Large intestine (tissue), 12 donors: ENCODE measurements at places on chromosomes 12 and 14.
A peak's percentile ranks its signal among the peaks of the same experiment; 100 is the strongest.

DNA sequence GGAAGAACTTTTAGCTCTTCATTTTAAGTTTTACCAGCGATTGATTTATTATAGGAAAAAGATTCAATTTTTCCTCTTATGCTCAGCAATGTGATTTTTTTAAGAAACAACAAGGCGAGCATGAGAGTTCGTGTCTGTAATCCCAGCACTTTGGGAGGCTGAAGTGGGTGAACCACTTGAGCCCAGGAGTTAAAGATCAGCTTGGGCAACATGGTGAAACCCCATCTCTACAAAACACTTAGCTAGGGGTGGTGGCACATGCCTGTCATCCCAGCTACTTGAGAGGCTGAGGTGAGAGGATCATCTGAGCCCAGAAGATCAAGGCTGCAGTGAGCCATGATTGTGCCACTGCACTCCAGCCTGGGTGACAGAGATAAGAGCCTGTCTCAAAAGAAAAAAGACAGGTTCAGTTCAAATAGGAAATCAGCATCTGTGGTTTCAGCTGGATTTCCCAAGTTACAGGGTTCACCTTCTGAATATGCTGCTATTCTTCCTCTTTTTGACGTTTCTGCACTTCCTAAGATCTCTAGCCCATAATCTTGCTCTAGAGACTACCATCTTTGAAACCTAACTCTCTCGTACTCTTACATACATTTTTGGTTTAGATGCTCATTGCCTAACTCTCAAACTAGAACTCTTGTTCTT lies 274.7 kb downstream of the SEC23A start:
- no peaks in the 10 kb centered on the region for H3K27me3 ChIP-seq
- no peak overlapping the region for H3K4me3 ChIP-seq
- H3K27ac ChIP-seq: no peak overlapping the region

GRCh38 chr12:13799574-13799973 lies 181.8 kb downstream of the GRIN2B start:
- no peak overlapping the region for H3K4me3 ChIP-seq
- no peaks in the 10 kb centered on the region for H3K4me1 ChIP-seq
- H3K36me3 ChIP-seq: no peaks in the 10 kb centered on the region
- H3K27ac ChIP-seq: no peak overlapping the region
- H3K27me3 ChIP-seq: no peaks in the 10 kb centered on the region
- DNase-seq: no peak

GRCh38 chr14:94888121-94888520 lies 118.2 kb upstream of the GSC start:
- no peak overlapping the region for H3K27ac ChIP-seq
- H3K27me3 ChIP-seq: peaks cover 3% of the 10 kb centered on the region
- no peaks in the 10 kb centered on the region for H3K36me3 ChIP-seq
- DNase-seq: peak; percentile 94
- H3K4me1 ChIP-seq: peaks cover 7% of the 10 kb centered on the region

DNA sequence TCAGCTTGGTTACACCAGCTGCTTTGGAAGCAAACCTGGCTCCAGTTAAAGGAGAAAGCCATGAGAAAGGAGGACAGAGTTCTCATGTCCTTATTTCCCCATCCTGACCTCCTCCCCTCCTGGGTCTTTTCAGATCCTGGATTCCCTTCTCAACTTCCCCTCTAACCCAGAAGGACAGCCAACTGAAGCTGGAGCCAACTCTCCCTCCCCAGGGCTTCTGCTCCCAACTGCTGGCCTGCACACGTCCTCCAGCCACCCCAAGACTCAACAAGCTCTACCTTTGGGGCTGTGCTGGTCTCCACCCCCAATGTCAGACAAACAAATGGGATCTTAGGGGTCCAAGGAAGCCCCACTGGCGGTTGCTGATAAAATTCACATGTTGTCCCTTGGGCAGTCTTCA lies 651.1 kb upstream of the TBX3 start:
- H3K27me3 ChIP-seq: no peaks in the 10 kb centered on the region
- DNase-seq: no peak
- H3K36me3 ChIP-seq: no peaks in the 10 kb centered on the region
- H3K27ac ChIP-seq: no peak overlapping the region
- no peaks in the 10 kb centered on the region for H3K4me1 ChIP-seq
- H3K4me3 ChIP-seq: no peak overlapping the region

DNA sequence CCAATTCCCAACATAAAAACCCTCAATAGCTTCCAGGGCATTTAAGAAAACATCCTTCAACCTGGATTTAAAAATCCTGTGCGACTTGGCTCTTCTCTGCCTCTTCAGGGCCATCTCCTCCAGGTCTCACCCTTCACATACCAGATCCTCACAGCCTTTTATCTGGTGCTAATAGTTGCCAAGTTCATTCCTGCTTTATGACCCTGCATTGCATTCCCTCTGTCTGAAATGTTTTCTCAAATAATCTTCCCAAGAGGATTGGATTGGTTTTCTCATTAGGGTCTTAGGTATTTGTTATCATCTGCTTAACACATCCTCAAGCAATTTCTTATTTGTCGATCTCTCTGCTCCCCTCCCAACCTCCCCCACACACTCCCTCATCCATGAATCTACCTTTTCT lies 832.0 kb downstream of the GALC start:
- H3K27ac ChIP-seq: no peak overlapping the region
- no peaks in the 10 kb centered on the region for H3K36me3 ChIP-seq
- no peaks in the 10 kb centered on the region for H3K4me1 ChIP-seq

DNA sequence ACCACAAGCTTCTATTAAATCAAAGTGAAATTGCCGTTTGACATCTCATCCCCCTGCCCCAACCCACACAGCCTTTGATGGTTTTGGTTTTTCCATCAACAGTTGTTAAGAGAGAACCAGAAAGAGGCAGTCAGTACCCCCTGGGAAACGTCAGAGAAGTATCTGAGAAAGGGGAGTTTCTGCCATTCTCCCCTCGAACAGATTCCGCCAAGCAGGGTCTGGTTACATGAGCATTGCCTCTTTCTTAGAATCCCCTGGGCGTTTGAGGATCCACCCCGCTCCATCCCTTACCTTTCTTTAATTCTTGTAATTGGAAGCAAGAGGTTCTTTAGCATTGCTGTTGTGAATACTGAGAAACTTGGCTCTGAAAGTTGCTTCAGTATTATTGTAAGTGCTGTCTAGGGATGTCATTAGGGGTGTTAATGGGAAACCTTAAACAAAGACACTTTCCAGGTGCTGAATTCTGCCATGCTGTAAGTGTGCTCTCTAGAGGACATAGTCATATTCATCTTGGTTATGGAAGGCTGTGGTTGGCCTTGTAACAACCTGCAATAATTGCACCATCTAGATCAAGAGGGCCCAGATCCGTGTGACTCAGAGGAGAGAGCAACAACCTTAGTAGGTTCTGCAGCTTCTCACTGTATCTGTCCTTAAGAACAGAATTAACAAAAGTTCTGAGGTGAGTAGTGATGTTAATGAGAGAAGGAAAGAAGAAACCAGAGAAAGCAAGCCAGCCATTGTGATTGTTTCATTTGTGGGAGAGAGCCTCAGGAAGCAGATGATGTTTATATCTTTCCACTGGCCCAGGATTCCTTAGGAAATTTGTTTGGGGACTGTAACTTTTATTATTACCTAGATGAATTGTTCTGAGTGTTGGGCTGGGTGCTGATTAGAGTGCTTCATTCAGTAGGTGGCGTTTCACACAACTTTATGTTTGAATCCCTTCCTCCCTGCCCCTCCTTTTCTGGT lies 9.0 kb downstream of the TMBIM6 start:
- peaks cover 38% of the 10 kb centered on the region for H3K36me3 ChIP-seq
- peak; percentile 64 for DNase-seq
- peak overlapping the region; percentile 52 for H3K27ac ChIP-seq
- no peaks in the 10 kb centered on the region for H3K27me3 ChIP-seq
- H3K4me1 ChIP-seq: peaks cover 21% of the 10 kb centered on the region
- no peak overlapping the region for H3K4me3 ChIP-seq

GRCh38 chr12:82225871-82226270 lies 132.3 kb downstream of the CCDC59 start:
- no peak overlapping the region for H3K4me3 ChIP-seq
- no peaks in the 10 kb centered on the region for H3K36me3 ChIP-seq
- H3K4me1 ChIP-seq: no peaks in the 10 kb centered on the region
- H3K27ac ChIP-seq: no peak overlapping the region
- no peaks in the 10 kb centered on the region for H3K27me3 ChIP-seq

DNA sequence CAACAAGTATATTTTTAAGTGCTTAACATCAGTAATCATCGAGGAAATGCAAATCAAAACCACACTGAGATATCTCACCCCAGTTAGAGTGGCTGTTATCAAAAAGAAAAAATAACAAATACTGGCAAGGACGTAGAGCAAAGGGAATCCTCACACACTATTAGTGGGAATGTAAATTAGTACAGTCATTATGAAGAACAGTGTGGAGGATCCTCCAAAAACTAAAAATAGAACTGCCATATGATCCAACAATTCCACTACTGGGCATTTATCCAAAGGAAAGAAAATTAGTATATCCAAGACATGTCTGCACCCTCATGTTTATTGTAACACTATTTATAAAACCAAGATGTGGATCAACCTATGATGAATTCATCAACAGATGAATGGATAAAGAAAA lies 149.0 kb upstream of the PWP1 start:
- DNase-seq: no peak
- H3K36me3 ChIP-seq: no peaks in the 10 kb centered on the region
- no peaks in the 10 kb centered on the region for H3K27me3 ChIP-seq

GRCh38 chr12:4135919-4136605 lies 137.5 kb upstream of the CCND2 start:
- no peaks in the 10 kb centered on the region for H3K36me3 ChIP-seq
- H3K27me3 ChIP-seq: no peaks in the 10 kb centered on the region
- H3K4me1 ChIP-seq: no peaks in the 10 kb centered on the region
- H3K27ac ChIP-seq: peak overlapping the region; percentile 44
- peak; percentile 35 for DNase-seq

DNA sequence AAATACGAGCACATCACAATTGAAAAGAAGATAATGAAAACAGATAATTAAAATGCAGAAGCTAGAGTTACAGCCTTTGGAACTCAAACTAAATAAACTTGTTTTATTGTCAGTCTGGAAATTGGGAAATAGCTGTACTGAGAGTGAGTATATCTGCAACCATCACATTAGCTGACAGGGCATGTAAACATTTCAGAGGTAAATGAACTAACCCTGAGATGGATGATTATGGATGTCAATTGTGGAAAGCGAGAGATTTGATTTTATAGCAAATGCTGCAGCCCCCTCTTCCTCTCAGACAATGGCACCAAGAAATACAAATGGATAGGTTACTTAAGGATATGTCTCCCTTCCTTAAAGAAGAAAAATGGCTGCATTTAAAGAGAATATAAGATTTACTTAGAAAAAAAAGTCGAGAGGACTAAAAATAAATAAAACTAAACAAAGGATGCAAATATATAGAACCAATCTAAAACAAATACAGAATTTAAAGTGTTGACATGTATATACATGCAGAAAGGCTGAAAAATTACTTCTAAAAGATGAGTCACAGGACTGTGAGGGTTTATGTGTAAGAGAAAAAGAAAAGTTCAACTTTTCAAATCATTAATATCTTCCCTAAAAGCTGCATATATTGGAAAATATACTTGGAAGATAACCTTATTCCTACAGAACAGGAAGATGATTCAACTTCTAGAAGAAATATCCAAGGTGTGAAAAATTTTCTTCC lies 120.3 kb upstream of the FLRT2 start:
- no peak overlapping the region for H3K4me3 ChIP-seq
- no peak for DNase-seq
- H3K36me3 ChIP-seq: no peaks in the 10 kb centered on the region
- no peaks in the 10 kb centered on the region for H3K4me1 ChIP-seq
- no peak overlapping the region for H3K27ac ChIP-seq
- H3K27me3 ChIP-seq: no peaks in the 10 kb centered on the region

DNA sequence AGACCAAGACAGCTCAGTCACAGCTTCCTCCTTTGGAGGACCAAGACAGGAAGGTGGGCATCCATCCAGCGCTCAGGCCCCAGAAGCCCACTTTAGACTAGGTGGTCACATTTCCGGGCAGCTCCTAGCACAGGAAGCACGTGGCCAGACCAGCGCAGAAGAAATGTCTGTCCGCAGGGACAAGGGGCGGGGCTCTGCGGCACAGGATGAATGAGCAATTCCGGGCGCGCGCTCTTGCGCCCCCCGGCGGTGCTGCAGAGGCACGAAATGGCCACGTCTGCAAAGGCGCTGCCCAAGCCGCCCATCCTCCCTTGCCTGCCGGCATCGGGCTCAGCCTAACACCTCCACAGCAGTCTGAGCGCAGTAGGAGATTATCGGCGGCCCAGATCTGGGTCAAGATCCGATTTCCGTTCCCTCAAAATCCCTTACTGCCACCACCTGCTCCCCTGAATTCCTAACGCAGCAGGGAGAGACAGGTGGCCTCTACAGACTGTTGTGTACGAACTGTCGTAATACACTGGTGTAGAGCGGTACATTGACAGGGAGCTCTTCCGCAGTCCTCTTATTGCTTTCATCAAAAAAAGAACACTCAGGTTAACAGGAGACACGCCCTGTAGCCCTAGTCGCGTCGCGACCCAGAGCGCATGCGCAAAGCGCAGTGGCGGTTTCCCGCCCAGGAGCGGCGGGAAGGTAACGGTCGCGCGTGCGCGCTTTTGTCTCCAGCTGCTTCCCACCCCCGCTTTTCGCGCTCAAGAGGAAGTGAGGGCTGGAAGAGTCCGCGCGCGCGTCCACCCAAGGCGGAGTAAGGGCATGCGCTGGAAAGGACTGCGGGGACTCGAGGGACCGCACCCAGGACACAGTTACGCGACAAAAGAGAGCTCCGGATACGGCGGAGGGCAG lies 794 bp downstream of the TUBA1B start:
- H3K27ac ChIP-seq: peak overlapping the region; percentile 99
- peak overlapping the region; percentile 94 for H3K4me3 ChIP-seq
- H3K27me3 ChIP-seq: no peaks in the 10 kb centered on the region
- peaks cover 12% of the 10 kb centered on the region for H3K4me1 ChIP-seq
- peak; percentile 96 for DNase-seq
- peaks cover 20% of the 10 kb centered on the region for H3K36me3 ChIP-seq

GRCh38 chr14:54010981-54011380 lies 54.4 kb upstream of the BMP4 start:
- H3K27me3 ChIP-seq: no peaks in the 10 kb centered on the region
- DNase-seq: peak; percentile 70
- no peaks in the 10 kb centered on the region for H3K36me3 ChIP-seq
- H3K27ac ChIP-seq: peak overlapping the region; percentile 87
- no peak overlapping the region for H3K4me3 ChIP-seq

DNA sequence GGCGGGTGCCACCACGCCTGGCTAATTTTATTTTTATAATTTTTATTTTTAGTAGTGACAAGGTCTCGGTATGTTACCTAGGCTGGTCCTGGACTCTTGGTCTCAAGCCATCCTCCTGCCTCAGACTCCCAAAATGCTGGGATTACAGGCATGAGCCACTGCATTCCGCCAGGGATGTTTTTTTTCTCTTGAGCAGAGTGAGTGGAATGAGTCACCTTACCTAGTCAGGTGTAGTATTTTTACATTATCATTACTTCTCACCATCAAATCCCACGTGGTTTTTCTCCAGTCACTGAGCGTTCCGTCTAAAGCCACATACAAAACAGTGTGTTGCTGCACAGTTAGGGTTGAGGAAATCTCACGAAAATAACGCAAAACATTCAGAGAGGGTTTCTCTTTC lies 870 bp upstream of the TBPL2 start:
- no peak for DNase-seq
- H3K4me1 ChIP-seq: peaks cover 2% of the 10 kb centered on the region
- H3K27me3 ChIP-seq: peaks cover 5% of the 10 kb centered on the region

- no peaks in the 10 kb centered on the region for H3K36me3 ChIP-seq
- H3K4me3 ChIP-seq: peak overlapping the region; percentile 37
- no peaks in the 10 kb centered on the region for H3K4me1 ChIP-seq
- DNase-seq: peak; percentile 68
- H3K27me3 ChIP-seq: no peaks in the 10 kb centered on the region
Measured at GRCh38 chr14:75418850-75419768, 8.7 kb upstream of the JDP2 start.
